ENCODE measurements at places on chromosomes 16 and 17.
A peak's percentile ranks its signal among the peaks of the same experiment; 100 is the strongest.

GRCh38 chr17:45905814-45906213, 11.5 kb downstream of the MAPT start:
- no peak for DNase-seq

GRCh38 chr16:10930755-10931093, 11.5 kb downstream of the DEXI start:
- DNase-seq: no peak

GRCh38 chr16:3625911-3626732, 14.7 kb upstream of the SLX4 start:
- peak; percentile 19 for DNase-seq

- peak; percentile 49 for DNase-seq
Observed at GRCh38 chr17:31394544-31394943, 3.1 kb downstream of the RAB11FIP4 start.

GRCh38 chr17:76408037-76408849, 23.8 kb downstream of the SPHK1 start:
- peak; percentile 80 for DNase-seq

DNA sequence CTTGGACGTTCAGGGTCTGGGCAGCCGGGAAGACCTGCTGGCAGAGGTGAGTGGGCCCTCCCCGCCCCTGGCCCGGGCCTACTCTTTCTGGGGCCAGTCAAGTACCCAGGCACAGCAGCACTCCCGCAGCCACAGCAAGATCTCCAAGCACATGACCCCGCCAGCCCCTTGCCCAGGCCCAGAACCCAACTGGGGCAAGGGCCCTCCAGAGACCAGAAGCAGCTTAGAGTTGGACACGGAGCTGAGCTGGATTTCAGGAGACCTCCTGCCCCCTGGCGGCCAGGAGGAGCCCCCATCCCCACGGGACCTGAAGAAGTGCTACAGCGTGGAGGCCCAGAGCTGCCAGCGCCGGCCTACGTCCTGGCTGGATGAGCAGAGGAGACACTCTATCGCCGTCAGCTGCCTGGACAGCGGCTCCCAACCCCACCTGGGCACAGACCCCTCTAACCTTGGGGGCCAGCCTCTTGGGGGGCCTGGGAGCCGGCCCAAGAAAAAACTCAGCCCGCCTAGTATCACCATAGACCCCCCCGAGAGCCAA, 8.6 kb upstream of the ABCC3 start:
- DNase-seq: no peak

DNA sequence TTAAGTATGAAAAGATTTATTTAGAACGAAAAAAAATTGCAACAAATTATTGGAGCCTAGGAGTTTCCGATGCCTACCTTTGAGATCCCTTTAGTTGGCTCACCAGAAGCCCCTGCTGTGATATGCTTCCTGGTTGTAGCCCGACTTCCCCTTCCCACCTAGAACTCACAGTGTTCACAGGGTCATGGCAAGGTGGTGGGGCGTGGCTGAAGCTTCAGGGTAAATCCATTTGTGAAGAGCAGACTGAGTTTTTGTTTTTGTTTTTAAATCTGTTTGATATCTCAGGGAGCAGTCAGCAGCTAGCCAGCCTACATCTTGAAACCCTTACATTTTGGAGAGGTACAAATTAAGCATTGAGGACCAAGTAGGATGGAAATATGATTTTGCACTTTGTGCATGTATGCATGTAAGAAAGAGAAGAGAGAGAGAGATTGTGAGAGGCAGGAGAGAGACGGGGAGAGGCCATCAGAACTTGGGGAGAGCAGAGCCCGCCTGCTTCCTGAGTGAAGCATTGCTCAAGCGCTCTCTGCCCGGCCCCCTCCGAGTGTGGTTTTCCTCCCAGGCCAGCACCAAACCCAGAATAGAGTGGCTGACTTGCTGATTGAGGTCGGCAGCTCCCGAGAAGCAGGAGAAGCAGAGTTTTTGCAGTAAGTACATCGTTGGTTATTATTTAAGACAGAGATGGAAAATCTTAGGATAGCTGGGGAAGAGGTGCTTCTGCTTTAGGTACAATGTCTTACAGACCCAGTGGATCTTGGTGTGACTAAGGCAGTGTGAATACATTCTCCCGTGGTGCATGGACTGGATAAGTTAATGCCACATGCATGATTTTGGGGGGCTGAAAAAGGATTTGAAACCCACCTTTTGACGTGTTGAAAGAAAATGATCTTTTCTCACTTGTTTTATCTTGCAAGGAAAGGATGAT, 64.2 kb downstream of the SPECC1 start:
- DNase-seq: no peak

DNA sequence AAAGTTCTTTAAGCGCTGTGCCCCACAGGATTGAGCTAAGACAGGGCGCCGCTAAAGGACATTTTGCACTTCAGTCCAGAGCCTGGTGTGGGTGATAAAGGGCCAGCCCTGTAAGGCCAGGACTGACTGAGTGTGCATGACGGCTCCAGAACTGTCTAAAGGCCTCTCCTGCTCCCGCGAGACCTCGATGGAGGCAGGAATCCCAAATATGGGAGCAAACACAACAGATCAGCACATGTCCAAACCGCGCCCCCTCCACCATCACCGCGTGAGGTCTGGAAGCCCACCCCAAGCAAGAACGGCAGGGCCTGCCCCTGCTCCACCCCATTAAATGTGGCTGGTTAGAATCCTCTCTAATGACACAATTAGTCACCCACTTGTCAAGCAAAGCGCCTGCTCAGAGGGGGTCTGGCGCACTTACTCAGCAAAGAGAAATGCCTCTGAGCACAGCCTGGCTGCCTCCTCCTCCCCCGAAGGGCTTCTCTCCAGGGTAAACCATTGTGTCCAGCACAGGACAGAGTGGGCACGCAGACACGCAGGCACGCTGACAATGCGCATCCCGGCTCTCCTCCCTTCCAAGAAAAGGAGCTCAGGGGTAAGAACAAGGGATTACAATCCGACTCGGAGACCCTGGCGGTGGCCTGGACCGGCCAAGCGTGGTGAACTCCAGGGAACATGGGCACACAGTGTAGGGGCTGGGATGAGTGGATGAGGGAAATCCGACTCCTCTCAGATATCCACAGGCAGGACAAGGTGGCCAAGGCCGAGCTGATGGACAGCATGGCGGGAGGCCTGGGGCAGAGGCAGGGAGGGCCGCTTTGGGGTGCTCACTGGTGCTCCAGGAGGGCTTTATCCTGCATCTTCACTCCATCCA, 1.5 kb downstream of the MXRA7 start:
- DNase-seq: no peak

GRCh38 chr17:71022758-71023157, 853.4 kb downstream of the KCNJ2 start:
- no peak for DNase-seq

Measured in left lobe of liver (tissue), 2 donors.